WTC11 (cell line): ENCODE measurements at places on chromosomes 16 and 17. TPM values are rescaled to one million over a fixed set of nuclear protein-coding genes. Genes with fewer than 3 reads are reported as not detected.

GRAPL gene
- total RNA-seq = 0.50 to 0.60 TPM (median 0.55 TPM) in 3 replicates

APOBR gene
- total RNA-seq = 0.09 to 0.11 TPM in 2 of 3 replicates, not detected in the other

DNA sequence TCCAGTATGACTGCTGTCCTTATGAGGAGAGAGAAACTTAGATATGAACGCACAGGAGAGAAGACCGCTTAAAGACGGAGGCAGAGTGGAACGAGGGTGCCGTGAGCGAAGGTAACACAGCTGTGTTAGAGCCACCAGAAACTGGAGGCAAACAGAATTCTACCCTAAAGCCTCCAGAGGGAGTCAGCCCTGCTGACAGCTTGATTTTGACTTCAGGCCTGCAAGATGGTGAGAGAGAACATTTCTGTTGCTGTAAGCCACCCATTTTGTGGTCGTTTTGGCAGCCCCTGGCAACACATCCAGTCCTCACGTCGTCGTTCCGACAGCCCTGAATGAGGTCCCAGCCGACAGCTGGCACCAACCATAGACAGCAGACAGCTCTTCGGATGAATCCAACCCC is 2.8 kb upstream of the SPATA2L start:
- no peak for DNase-seq

DNA sequence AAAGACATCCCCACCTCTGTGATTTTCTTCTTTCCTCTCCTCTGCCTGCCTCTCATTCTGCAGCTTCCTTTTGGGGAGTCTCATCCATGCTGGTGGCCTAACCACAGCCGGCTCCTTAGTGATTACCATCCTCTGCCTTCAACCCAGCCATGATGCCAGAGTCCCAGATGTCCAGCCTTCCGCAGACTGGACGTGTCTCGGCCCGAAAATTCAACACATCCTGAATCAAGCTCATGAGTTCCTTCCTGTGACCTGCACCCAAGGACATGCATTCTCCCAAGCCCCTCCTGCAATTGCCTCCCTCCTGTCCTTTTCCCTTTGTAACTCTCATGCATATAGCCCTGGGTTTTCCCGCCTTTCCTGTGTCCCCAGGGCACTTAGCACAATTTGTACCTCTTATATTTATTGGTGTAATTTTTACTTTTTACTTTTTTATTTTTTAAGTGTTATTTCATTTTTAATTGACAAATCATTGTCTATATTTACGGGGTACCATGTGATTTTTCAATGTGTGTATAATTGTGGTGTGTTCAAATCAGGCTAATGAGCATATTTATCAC is 1.2 kb upstream of the SLC13A5 start:
- DNase-seq = no peak

DNA sequence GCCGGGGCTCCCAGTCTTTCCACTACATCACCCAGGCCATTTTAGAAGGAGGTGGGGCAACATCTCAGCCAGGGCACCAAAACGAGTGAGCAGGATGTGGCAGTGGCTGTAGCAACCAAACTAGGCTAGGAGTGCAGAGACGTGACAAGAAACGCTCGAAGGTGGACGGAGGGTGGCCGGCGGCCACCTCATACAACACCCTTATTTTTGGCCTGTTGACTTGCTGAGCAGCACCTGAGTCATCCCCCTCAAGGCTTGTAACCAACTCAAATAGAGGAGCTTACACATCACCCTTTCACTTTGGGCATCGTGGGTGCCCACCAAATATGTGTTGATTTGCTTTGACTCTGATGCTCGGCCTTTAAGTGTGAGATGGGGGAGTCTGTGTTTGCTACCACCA is 23.7 kb upstream of the SOX9 start:
- no peak for DNase-seq

TPSG1 gene
- not detected in 3 replicates for total RNA-seq

GRCh38 chr16:89047331-89048089 is 46.1 kb upstream of the ACSF3 start:
- no peak for DNase-seq

DNA sequence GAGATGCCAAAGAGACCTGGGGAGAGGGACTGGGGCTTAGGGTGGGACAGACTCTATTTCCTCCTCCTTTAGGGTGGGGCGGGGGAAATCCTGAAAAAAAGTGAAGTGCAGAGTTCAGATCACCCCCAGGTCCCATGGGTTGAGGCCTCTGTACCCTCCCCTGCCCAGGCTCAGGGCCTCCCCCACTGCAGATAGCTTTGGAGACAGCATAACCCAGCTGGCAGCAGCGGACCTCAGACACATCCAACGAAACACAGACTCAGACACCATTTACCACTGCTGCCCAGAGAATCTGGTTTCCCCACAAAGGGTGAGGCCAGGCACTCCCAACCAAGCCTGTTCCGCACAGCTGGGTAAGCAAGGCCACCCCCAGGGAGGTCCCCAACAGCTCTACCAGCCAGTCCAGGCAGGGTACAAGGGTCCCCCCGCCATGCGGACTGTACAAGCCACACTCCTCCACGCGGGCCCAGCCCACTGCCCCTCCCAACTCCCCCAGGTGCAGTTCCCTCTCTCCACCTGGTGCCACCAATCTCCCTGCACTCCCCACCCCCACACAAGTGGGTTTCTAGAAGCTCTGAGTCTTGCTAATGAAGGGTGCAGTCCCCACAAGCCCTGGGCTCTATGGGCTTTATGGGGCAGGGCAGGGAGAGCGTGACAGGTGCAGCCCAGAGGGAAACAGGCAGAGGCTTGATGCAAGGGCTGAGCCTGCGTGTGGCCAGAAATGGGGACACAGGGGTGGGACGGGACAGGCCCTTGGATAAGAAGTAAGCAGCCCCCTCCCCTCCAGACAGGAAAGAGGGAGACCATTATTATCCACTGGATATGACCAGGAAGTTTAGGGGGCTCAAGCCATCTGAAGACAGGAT is 8.9 kb downstream of the RHBDF2 start:
- DNase-seq = no peak

- DNase-seq = no peak
Measured at GRCh38 chr16:30787613-30788378, 791 bp upstream of the ZNF629 start.

DNA sequence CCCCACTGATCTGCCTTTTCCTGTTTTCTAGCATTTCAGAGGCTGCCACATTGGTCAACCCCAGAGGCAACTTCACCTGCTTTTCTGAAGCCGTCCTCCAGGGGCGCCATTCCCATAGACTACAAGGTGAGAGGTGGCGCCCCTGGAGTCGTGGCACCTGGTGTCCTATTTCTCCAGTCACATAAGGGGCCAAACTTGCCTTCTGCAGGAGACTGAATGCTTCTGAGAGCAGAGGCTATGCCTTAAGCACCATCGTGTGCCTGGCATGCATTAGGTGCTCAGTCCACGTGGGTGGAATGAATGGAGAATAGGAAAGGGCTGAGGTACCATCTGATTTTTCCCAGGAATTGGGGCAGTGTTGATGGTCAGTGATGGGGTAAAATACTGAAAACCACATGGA is 164.8 kb downstream of the HAPSTR1 start:
- DNase-seq = peak; percentile 90

DNA sequence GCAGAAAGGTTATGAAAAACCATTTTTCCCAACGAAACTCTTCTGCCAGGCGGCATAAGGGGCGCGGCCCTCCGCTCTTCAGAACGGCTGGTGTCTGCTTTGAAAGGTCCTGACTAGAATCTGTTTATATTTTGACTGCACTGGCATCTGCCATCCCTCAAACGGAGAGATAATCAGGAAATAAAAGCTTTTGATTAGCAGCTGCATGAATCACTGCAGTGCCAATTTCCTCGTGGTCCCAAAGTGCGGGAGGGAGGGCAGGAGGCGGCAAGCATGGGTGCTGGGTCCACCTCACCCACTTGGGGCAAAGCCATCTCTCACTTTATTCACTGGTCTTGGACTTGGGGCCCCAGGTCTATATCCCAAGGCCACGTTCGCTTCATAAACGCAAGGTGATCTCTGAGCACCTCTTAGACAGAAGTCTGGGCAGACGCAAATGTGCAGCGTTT is 49.7 kb downstream of the TBC1D16 start:
- DNase-seq = no peak

SLC13A5 gene
- 1.6 to 2.3 TPM (median 1.8 TPM) in 3 replicates for total RNA-seq

DNA sequence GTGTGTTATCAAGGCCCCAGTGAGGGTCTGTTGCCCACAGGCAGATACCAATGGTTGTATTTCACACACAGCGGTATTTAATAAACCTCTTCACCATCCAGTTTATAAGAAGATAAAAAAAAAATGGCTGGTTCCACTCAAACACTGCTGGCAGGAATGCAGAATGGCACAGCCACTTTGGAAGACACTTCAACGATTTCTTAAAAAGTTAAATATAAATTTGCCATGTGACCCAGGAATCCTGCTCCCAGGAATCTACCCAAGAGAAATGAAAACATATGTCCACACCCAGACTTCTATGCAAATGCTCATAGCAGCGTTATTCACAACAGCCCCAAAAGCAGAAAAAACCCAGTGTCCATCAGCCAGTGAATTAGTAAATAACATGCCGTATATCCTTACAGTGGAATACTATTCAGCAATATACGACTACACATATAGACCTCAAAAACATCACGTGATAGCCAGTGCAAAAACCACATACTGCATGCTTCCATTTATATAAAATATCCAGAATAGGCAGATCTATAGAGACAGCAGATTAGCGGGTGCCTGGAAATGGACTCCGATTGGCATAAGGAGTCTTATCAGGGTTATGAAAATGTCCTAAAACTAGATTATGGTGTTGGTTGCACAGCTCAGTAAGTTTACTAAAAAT is 38.7 kb downstream of the XYLT1 start:
- no peak for DNase-seq

NPIPB9 gene
- total RNA-seq = 1.4 to 2.5 TPM (median 1.5 TPM) in 3 replicates

- no peak for DNase-seq
Measured at GRCh38 chr17:19728084-19728495, 11.7 kb upstream of the SLC47A2 start.

- no peak for DNase-seq
Measured at GRCh38 chr16:86364653-86365380, 145.5 kb upstream of the FOXF1 start.

ZMYND15 gene
- 0.39 to 0.71 TPM (median 0.63 TPM) in 3 replicates for total RNA-seq

DNA sequence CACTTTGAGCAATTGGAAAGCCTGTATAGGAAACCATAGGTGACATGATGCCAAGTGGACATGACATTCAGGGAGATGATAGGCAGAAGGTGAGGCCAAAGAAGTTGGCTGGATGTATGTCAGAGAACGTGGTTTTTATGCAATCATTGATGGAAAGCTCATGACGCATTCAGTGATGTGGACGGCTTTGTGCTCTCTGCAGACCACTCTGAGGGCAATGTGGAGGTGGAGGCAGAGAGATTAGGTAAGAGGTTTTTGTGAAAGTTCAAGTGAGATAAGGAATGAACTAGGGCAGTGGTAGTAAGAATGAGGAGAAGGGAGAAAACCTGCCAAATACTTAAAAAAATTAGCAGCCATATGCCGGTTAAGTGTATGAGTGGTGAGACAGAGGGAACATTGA is 99.0 kb downstream of the PRKCA start:
- DNase-seq = no peak

- no peak for DNase-seq
Measured at GRCh38 chr17:29195465-29196081, 15.4 kb upstream of the MYO18A start.
